ENCODE measurements at places on chromosomes 7 and 10.

GRCh38 chr7:138455609-138456008 is 4.5 kb upstream of the TRIM24 start:
- no peak for DNase-seq

DNA sequence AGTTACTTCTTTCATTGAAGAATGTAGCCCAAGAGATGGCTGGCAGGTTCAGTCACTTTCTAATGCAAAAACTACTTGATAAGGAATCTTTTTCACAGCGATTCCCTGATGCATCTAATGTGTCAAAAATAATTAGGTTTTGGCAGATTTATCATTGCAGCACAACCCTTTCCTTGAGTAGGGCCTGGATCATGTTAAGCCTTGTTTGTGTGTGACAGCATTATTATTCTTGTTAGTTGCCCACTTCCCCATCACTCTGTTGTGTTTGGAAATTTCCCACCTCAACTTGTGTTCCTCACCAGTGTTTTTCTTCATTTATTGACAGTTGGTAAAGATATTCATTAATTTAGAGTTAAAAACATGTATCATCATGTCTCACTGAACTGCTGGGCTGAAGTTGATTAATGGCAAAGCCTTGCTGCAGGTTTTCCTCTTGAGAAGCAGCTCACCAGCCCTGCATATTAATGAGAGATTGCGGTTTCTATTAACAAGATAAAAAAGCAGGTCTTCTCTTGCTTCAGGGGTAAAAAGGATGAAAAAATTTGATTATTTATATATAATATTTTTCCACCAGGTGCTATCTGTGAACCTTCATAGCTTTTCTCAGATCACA is 233.3 kb upstream of the MDFIC start:
- no peak for DNase-seq

- no peak for DNase-seq
These were observed 26.7 kb downstream of the TSPAN14 start for GRCh38 chr10:80480852-80481251.

DNA sequence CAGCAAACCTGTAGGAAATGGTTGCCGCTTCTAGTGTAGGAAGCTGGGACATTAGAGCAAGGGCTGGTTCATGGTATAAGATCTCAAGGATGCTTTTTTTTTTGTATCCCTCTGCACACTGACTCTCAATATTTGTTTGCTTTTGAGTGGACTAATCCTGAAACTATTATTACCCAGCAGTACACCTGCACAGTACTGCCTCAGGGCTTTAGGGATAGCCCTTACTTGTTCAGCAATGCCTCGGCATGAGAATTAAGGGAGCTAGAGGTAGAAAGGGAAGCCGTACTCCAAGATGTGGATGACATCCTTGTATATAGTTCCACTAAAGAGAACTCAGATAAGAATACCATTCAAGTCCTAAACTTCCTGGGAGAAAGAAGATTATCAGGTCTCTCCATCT is 70.5 kb downstream of the COPG2 start:
- DNase-seq = no peak

DNA sequence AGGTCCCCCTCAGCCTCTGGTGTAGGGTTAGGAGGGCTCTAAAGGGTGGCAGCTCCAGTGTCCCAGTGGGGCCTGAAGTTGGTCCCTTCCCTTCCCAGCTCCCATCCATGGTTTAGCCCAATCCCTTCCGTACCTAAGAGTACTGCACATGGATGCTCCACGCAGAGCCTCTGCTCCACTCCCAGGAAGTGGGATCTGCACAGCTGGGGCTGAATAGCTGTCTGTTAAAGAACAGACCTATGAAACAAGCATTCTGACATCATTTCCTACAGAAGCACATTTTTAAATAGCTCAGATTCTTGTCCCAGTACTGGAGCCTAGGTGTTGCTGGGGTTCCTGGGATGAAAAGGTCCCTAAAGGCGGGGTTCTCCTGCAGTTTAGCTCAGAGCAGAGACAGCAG is 135.9 kb downstream of the ZMYND11 start:
- no peak for DNase-seq

- no peak for DNase-seq
These were observed 32.1 kb downstream of the CRCP start for GRCh38 chr7:66146701-66147100.

- no peak for DNase-seq
These were observed 57.6 kb downstream of the LYZL1 start for GRCh38 chr10:29346296-29347001.

DNA sequence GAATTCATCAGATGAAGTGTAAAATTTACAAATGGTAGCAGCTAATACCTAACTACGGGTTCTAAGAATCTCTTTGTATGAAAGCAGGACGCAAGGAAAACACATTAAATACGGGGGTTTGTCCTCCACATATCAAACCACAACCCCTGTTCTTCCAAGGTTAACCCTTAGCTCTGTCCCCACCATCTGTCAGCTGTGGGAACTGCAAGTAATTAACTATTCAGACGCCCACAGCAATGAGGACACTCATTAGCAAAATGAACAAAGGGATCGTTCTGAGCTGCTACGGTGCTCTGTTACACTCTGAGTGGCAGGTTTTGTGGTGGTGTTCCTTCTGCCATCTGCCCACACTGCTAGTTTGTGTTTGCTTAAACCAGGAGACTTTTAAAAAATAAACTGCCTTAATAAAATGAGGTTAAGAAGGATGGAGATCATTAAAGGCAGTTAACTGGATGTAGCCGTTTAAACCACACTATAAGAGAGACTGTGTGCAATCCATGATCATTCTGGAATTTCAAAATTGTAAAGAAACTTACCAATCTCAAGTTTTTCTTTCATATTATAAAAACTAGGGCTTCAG is 51.4 kb downstream of the C10orf67 start:
- DNase-seq = peak; percentile 43

GRCh38 chr10:132960631-132961419 is 18.5 kb upstream of the CFAP46 start:
- DNase-seq = no peak

DNA sequence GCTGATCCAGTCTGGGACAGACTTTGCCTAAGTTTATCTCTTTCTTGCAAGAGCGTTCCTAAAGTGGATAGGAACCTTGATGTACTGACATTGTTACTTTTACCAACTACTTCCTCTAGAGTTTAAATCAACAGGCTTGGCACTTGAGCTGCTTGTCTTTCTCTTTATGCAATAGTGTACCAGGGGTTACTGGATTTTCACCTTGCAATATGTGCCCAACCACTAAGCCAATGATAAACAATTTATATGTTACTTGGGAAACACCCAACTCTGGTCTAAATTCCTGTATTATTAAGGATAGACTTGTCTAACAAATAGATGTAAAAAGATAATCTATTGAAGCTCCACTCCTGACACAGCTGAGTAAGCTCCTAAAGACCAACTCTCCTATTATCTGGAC is 470.2 kb downstream of the SH2D4B start:
- DNase-seq = no peak

GRCh38 chr7:23486002-23486773 is 15.9 kb upstream of the IGF2BP3 start:
- DNase-seq = no peak

DNA sequence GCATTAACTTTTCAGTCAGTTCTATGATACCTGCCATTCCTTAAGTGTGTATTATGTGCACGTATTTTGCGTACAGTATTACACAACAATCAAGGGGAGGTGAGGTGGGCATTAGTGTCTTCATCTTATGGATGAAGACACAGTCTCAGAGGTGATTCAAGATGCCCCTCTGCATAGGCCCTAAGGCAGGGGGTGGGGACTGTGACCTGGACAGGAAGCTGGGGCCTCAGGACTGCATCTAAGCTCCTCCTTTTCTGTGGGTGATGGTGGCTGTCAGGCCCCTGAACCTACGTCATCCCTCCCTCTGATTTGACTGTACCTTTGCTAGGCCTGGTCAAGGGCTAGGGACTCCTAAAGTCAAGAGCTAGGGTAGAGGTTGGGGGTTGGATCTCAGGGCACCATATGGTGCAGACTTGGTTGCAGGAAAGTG is 38.9 kb downstream of the HK1 start:
- peak; percentile 85 for DNase-seq

DNA sequence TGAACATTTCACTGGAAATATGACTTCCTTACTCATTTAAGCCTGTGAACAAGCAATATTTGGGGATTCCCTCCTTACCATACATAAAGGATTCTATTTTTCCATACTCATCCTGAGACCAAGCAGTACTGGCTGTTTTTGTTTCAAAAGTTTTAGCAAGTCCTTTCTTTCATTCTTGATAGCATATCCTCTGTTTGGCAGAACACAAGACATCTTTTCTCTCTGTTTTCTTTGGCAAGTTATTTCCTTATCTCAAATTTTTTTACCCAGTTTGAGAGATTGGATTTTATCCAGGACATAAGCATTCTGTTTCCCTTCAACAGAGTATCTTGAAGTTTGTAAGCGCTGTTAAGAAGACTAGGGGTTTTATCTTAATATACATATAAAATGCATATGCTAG is 3.0 kb upstream of the WASL start:
- no peak for DNase-seq

GRCh38 chr10:27637601-27638000 is 108.0 kb downstream of the MKX start:
- DNase-seq = no peak

DNA sequence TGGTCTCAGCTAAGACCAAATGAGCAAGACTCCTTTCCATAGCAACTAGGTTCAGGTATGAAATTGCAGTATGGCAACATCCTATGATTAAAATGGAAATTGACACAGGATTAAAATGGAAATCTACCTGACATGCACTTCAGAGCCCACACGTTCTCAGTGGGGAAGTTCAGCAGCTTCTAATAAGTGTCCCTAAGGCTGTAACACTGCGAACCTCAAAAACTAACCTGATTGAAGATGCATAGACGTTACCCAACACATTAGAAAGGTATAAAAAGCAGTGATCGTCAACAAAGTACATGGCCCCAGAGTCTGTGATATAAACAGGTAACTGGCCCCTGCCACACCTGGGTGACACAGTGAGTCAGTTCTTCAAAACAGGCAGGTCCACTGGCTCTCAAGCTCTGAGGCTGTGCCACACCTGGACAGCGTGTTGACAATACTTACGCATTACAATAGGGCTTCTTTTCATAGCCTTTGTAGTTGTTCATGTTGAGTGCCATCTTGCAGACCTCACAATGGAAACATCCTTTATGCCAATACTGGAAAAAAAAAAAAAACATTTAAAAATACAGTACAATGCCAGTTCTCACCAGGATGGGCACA is 274.9 kb upstream of the NEBL start:
- DNase-seq = no peak

DNA sequence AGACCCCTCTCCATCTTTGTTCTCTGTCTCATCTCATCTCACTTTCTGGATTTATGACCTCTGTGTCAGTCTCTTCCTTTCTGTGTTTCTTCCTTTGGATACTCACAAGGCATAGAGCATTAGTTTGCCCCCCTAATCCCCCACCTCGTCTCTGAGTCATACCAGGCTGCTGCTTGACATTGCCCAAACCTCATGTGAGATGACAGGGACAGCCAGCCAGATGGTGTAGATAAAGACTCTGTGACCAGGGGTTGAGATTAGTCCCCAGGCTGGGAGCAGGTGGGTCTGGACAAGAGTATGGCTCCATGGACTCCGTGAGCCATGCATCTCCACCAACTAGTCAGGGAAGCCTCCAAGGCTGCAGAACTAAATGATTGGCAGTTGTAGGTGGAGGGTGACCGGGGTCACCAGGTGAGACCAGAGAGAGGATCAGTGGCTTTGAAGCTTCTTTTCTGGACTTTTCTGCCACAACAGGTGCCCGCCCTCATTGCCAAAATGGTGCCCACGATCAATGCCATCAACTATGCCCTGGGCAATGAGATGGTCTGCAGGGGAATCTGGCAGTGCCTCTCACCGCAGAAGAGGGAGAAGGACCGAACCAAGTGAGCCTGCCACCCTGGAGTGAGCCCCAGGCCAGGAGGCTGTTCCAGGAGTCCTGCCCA is 13.3 kb downstream of the RGR start:
- DNase-seq = no peak

DNA sequence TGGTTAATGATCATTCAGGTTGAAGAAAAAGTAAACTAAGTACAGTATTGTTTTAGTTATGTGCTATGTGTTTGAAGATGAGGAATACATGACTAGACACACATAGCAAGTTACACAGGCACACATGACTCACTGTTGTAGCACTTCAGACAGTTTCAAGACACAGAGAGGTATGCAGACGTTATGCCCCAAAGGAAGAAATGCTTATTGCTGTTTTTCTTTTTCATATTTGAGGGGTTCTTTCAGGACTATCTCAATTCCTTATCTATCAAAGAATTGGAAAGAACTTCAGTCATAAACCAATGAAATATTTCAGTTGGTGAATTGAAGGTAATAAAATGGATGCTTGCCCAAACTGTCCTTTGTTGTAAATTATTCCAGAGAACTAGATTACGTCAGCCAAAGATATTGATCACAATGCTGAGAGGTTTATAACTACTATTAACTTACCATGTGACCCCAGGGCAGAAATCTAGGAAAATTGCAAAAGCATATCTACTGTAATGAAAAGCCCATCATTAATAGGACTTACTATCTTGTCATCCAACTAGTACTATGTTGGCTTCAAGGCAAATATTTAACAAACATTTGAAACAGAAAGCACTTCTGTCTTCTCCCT is 61.2 kb upstream of the CAPZA2 start:
- DNase-seq = no peak

- no peak for DNase-seq
These were observed 107.2 kb upstream of the TRIM24 start for GRCh38 chr7:138352570-138353461.

- DNase-seq = no peak
These were observed 32.5 kb upstream of the TMEM273 start for GRCh38 chr10:49220679-49221078.

GRCh38 chr7:42091461-42092291 is 145.3 kb downstream of the GLI3 start:
- DNase-seq = no peak
